CD4-positive, alpha-beta T cell treated with Interleukin-15 for 4 hours (primary cell): ENCODE measurements at places on chromosomes 13 and 19.

DNA sequence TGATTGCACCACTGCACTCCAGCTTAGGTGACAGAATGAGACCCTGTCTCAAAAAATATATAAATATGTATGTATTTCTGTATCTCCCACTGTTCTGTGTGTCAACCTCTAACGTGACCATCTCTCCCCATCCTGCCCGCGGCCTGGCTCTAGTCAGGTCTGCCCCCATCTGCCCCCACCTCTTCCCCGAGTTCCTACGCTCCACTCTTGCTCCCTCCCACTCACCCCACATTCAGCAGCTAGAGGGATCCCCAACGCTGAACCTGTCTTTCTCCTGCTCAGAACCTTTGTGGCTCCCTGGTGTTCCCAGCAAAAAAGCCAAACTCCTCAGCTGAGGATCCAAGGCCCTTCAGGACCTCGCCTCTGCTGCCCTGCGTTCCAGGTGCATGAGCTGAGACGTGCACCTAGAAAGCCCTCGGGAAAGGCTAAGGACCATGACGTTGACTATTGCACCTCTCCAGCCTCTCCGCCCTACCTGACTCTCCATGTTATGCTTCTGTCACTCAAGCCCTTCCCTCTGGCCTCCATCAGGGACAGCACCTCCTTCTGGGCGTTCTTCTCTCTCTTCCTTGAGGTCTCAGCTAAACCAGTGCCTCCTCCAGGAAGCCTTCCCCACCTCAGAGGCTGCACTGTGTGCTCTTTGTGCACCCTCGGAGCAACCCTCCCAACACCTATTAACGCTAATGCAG lies 18.1 kb downstream of the AKT2 start:
- DNase-seq: no peak

DNA sequence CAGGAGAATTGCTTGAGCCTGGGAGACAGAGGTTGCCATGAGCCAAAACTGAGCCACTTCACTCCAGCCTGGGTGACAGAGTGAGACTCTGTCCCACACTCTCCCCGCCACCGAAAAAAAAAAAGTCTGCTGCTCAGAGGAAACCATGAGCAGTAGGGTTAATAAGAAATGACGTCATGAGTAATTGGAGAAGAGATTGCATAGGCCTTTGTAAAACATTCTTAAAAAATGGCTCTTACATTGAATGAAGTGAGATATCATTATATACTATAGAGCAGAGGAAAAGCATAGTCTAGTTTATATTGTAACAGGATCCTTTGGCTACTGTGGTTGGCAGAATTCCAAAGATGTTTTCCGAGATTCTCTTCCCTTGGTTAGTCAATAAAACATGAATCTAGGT lies 228.2 kb downstream of the PCDH20 start:
- no peak for DNase-seq

DNA sequence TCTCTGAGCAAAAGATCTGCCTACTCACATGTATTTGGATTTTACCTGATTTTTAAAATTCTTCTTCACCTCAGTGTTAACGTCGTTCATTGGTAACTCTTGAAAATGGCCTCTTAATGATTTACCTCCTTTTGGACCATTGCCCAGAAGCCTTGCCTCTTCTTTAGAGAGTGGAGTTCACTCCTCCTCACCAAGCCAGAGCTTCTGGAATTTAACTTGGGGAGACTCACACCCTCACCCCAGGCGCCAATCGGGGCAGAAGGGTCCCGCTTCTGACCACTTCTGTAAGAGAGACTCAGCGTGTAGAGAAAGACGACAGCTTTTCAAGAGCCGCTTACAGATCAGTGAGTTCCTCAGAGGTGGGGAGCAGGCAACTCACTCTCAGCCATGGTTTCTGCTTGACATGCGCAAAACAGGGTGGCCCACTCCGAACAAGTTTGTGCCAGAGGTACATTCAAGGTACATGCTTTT lies 2.7 kb downstream of the PNMA8C start:
- no peak for DNase-seq

- no peak for DNase-seq
Observed at GRCh38 chr13:110653271-110653670, 37.9 kb downstream of the NAXD start.
